Daoy (cell line): ENCODE measurements at places on chromosomes 5 and 9.
A peak's percentile ranks its signal among the peaks of the same experiment; 100 is the strongest.

- no peak for DNase-seq
Measured at GRCh38 chr5:135276151-135276550, 122.9 kb downstream of the MACROH2A1 start.

DNA sequence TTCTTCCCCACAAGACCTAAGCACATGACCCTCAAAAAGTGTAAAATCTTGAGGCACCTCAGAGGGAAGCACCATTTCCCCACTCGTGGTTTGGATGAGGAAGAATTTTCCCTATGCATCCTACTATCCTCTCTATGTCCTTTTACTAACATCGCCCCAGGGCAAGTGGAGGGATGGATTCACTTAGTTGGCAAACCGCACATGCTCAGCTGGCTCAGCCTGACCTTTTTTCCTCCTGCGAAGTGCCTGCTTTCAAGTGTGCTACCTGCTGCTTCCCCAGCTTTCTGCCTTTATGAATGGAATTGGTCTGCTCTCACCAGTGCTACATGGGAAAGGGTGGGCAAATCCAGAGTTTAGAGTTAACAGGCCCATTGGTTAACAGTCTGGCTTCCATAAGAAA, 56.6 kb upstream of the IFNK start:
- DNase-seq: peak; percentile 20

DNA sequence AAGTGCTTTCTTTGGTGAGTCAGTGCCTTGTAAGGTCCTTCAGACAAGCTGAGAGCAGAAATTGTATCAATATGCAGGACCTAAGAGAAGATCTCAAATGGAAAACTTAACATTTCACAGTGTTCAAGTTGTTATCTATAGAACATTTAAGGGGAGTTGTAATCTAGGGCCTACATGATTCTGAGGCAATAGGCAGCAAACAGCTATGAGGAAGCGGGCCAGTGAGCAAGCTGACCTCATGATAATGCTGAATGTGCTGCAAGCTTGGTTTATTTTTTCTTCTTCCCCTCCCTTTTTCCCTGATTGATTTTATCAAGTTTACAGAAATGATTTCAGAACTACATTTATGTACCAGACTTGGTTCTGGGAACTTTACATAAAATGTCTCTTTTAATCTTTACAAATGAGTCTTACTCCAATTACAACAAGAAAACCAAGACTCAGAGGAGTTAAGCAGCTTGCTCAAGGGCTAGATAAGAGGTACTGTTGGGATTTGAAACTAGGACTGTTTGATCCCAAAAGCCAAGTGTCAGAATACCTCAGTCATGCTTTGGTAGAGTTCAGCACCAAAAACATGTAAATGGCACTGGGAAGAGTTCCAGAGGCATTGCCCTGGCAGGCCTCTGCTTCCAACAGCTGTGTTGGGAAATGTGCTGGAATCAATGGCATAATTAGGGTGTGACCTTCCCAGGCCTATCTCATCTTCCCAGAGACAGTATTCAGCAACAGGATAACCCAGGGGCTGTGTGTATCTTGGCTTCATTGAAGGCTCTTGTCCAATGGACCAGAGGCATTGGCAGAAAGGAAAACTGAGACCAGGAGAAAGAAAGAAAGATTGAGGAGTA, 130.1 kb downstream of the LRRC70 start:
- no peak for DNase-seq

DNA sequence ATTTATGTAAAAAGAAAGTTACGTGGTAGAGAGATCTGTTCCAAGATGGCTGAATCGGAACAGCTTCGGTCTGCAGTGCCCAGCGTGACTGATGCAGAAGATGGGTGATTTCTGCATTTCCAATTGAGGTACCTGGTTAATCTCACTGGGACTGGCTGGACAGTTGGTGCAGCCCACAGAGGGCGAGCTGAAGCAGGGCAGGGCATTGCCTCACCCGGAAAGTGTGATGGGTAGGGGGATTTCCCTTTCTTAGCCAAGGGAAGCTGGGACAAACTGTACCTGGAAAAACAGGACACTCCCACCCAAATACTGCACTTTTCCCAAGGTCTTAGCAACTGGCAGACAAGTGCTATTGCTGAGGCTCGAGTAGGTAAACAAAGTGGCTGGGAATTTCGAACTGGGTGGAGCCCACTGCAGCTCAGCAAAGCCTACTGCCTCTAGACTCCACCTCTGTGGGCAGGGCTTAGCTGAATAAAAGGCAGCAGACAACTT, 13.1 kb upstream of the HSD17B4 start:
- DNase-seq: peak; percentile 10

- DNase-seq: no peak
Measured at GRCh38 chr9:70535546-70536323, 121.3 kb upstream of the KLF9 start.

DNA sequence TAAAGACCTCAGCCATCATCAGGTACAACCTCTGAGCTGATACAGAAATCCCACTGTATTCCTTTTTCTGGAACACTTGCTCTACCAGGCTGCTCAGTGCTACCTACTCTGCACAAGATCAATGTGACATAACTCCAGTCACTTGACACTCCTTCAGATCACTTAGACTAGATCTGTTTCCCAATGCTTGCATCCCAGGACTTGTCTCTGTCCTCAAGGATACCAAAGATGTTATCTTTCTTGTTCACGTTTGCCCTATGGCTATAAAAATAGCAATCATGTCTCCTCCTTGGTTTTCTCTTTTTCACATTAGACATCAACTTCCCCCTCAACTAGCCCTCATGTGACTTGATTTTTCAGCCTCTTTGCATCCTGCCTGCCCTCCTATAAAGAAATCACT, 188.1 kb upstream of the PTGER4 start:
- DNase-seq: no peak

GRCh38 chr9:132211570-132211969, 49.7 kb downstream of the NTNG2 start:
- no peak for DNase-seq

GRCh38 chr9:8757881-8758280, 958.3 kb upstream of the DMAC1 start:
- no peak for DNase-seq

DNA sequence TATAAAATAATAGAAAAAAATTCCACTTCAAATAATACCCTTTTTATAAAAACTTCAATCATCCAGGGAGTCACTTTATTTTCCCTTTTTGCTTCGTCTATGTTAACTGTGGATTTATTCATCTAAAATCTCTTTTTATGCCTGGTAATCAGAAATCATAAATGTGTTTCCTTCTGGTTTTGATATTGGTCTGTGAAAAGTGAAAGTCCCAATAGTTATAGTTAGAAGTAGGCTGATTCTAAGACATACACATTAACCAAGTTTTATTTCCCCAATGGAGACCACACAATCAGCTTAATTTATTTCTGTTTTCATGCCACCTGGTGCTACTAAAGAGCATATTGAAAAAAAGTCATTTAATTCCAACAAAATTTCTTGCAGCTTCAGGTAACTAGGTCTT, 45.7 kb downstream of the ZNF474 start:
- DNase-seq: no peak

- no peak for DNase-seq
Measured at GRCh38 chr5:81773574-81773973, 22.7 kb upstream of the SSBP2 start.

- peak; percentile 2 for DNase-seq
Measured at GRCh38 chr5:24059006-24059405, 551.6 kb downstream of the PRDM9 start.

GRCh38 chr5:52996979-52997378, 7.8 kb downstream of the ITGA2 start:
- no peak for DNase-seq

GRCh38 chr5:460273-460625, 17.3 kb downstream of the EXOC3 start:
- DNase-seq: no peak

GRCh38 chr5:138573949-138574670, 1.1 kb downstream of the HSPA9 start:
- no peak for DNase-seq

- no peak for DNase-seq
Measured at GRCh38 chr5:37886242-37886905, 46.5 kb upstream of the GDNF start.

GRCh38 chr9:126084008-126084407, 242.6 kb upstream of the MVB12B start:
- DNase-seq: no peak

GRCh38 chr5:168315416-168316138, 24.1 kb downstream of the WWC1 start:
- DNase-seq: no peak

GRCh38 chr9:35690614-35691333, 1.0 kb upstream of the TPM2 start:
- peak; percentile 81 for DNase-seq

DNA sequence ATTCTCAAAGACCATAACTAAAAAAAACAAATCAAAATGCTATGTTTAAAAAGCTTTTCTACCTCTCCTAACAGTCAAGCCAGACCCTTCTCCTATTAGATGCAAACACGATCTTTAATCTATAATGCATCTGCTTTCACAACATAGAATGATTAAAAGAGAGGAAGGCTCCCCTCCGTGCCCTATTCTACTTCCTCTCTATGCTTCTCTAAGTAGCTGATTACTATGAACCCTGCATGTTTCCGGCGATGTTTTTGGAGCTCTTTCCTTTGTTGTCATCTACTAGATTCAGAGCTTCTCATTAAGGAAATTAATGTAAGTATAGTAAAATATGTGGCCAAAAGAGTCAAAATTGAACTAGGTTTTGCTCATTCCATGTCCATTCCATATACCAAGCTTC, 29.2 kb upstream of the CEP120 start:
- DNase-seq: no peak

DNA sequence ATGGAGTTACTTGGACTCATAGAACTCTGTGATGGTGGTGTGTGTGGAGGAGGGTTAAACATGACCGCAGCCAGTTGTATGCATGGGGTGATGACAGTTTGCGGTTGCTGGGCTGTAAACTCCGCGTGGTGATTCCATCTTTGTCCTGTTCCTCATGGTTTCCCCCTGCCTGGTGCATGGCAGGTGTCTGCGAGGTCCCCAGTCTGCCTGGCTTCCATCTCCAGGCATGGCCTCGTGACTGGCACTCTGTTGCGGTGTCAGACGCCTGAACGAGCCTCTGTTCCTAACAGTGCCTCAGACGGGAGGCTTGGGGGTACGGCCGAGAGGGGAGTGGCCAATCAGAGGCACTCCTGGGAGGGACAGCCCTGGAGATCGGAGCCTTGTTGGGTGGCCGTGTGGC, 33.9 kb upstream of the SH3PXD2B start:
- DNase-seq: no peak

DNA sequence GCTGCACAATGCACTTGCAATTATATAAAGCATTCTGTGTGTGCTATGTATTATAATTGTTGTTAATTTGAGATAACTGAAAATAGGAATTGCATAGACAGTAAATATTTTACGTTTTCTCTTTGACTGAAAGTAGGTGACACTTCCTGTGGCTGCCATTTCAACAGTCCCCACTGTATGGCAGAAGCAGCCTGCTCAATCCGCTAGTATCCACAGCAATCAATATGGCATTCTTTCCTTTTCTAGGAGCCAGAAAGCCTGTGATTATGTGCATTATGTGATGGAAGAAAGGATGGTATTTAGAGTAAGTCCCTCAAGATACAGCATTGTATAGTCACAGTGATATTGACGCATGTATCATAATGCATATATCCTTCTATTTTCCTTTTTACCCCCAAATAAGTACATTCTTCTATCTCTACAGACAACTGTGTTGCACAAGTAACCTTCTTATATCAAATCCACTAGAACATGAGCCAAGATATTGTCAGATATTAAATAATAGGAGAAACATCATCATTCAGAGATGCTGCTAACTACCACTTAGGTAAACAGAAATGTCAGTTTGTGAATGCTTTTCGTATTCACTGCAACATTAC, 59.7 kb downstream of the CARTPT start:
- peak; percentile 61 for DNase-seq

- DNase-seq: peak; percentile 92
Measured at GRCh38 chr9:131277910-131278701, 1.8 kb upstream of the FAM78A start.

GRCh38 chr9:103649086-103649485, 445.0 kb upstream of the SMC2 start:
- no peak for DNase-seq

- no peak for DNase-seq
Measured at GRCh38 chr5:3364433-3364832, 231.2 kb upstream of the IRX1 start.

GRCh38 chr5:159095866-159096242, 3.9 kb downstream of the EBF1 start:
- DNase-seq: no peak

DNA sequence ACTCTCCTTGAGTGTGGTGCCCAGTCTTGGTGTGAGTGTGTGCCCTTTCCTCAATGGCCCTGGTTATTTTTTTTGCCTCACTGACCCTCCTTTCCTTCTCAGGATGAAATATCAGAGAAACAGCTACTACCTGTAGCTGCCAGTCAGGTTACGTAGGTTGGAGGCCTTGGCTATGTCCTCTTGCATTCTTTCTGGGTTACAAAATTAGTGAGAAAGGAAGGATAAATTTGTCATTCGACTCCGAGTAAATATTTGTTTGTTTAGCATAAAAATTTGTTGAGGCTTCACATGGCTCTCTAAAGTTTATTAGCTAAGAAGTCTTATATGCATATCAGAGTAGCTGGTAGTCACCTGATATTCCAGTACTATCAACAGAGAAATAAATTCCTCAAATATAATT, 15.4 kb downstream of the MACIR start:
- DNase-seq: no peak

GRCh38 chr9:86979657-86980056, 32.4 kb upstream of the GAS1 start:
- no peak for DNase-seq

DNA sequence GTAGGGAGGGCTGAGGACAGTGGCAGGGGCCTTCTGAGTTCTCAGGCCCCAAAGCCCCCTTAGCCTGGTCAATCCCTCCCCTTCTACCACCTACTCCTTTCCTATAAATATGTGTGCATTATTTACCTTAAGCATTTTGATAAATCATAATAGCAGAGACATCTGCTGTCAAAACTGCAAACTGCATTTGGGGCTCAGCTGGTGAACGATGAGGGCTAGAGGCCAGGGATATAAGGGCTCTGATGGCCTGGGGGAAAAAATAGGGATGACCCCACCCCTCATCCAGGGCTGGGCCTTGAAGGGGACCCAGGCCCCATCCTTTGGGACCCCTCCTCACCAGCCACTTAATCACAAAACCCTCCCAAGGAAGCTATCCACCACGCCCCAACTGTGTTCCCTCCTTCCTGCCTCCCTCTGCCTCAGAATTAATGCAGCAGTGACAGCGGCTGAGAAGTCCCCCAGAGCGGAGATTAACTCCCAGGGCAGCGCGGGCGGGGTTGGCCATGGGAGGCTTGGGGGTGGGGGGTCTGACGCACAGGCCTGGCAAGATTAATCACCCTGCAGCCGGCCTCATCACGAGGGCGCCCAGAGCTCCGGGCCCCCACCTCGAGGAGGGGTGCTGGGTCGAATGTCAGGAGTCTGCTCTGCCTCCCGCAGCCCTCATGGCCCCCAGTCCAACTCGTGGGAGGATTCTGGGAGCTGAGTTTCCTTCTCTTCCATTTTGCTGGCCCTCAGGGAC, 42.1 kb downstream of the CXXC5 start:
- peak; percentile 93 for DNase-seq

- no peak for DNase-seq
Measured at GRCh38 chr5:177610770-177611445, 11.0 kb downstream of the B4GALT7 start.

- no peak for DNase-seq
Measured at GRCh38 chr9:21591221-21592062, 109.3 kb upstream of the IFNE start.
